Left lobe of liver (tissue), 2 donors: ENCODE measurements at places on chromosomes 7 and 10.

DNA sequence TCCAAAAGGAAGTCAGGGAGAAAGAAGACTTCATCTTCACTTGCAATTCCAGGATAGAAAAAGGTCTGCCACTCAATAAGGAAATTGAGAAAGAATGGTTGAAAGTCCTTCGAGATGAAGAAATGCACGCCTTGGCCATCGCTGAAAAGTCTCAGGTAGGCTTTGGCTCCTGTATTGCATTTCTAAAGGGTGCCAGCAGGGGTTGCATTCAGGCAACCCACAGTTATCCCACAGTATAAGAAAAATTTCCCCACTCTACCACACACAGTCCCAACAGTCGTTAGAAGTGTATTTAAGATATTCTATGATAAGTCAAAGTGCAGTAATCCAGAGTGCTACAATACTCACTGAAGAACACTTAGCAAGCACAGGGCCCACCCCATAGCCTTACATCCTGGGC, 93.4 kb upstream of the FGL2 start:
- DNase-seq: no peak

DNA sequence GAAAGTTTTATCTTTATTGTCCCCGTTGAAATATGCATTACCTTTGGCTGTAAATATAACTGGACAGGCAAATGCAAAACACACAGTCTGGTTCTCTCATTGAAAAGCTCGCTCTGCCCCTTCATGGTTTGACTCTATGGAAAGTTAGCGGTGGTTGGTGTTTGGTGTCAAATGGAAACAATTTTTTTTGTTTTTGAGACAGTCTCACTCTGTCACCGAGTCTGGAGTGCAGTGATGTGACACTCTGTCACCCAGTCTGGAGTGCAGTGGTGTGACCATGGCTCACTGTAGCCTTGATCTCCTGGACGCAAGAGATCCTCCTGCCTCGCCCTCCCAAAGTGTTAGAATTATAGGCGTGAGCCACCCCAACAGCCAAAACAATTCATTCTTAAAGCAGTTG, 149.7 kb downstream of the LRRC4 start:
- DNase-seq: no peak

- DNase-seq: no peak
These were observed 457.6 kb downstream of the LRMDA start for GRCh38 chr10:75889051-75889450.

- DNase-seq: no peak
These were observed 141.2 kb downstream of the MLLT10 start for GRCh38 chr10:21675157-21675796.

DNA sequence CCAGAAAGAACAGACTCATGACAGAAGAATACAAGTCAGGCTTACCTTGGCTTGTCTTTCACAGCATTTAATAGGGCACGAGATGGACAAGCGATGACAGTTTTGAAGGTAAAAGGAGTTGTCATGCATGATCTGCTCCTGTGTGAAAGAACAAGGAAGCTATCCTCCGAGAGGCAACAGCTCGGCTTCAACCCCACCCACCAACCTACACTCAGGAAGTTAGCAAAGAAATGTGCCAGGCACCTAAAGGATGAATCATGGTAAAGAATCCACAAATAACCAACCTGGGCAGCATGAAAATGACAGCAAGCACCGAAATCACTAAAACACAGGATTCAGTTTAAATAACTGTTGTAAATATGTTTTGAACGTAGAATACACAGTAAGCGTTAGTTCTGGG, 700.2 kb downstream of the TYW1 start:
- no peak for DNase-seq

DNA sequence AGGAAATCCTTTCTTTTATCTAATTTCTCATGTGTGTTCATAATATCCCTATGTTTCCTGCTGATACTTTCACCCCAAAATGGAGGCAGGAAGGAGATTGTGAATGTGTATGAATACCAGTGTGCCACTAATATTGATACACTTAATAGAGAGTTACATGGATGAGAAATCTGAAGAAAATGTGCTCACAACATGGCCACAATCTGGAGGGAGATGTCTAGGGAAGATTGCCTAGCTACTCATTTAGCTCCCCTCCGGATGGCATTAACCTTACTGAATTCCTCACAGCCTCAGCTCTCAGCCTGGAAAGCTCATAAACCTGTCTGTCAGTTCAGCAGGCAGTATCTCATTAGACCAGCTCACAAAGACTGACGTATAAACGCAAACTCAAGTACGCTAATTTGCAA, 23.4 kb upstream of the DMTF1 start:
- DNase-seq: no peak

GRCh38 chr10:73159038-73159648, 8.7 kb downstream of the ECD start:
- DNase-seq: peak; percentile 53

DNA sequence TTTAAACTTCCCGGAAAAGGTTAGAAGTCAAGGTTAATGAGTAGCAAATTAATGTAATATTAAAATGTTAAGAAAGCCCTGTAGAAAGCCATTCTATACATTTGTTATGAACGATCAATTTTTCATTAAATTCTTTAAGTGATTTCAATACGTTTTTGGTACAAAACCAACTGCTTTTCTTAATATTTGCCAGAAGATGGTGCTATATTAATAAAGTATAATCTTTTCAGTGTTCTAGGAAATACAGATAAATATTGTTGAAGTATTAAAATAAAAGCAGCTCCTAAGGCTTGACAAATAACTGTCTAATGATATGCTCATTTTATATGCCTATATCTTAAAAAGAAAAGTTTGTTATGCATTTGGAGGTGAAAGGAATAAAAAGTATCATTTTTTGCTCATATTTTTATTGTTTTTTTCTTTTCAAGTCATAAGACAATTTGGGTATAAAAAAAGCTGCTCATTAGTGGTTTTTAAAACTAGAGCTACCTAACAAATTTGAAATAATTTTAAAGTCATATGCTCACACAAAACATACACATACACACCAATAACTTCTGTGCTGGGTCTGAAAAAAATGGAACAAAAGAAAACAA, 130.3 kb upstream of the POT1 start:
- DNase-seq: no peak

GRCh38 chr7:12898620-12899019, 211.2 kb downstream of the ARL4A start:
- DNase-seq: no peak

GRCh38 chr7:92276460-92276864, 30.7 kb downstream of the ANKIB1 start:
- no peak for DNase-seq

DNA sequence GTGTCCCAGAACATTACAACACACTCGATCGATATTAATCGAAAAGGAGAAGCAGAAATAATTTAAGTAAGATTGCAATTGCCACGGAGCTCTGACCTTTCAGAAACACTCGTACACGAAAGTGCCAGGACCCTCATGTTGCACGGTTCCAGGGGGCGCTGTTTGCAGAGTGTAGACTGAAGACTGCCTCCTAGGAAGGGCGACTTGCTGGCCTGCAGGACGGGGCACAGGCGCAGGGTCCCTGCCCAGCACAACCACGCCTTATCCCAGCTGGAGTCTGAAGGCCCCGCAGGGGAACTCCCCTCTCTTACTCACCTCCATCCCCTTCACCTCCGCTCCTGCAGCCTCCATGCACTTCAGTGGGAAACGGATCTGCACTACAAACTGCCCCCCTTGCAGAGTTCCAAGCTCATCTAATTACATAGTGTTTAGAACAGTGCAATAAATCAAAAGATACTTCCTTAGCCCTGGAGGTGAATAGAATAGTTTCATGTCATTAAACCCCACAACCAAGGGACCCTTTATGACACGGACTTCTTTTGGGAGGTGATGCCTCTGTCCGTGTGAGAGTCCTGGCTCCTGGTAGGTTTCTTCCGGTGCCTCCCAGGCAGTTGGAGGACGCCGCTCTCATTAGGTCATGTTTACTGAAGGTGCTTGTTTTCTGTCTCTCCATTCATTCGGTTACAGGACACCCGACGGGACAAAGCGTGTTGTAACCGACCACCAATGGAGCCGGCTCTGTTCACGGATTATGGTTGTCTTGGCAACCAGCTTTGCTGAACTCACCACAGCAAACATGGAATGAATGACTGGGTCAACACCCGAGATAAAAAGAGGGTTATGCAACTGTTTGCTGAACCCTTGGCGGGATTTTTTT, 262.2 kb downstream of the BAMBI start:
- DNase-seq: peak; percentile 94

DNA sequence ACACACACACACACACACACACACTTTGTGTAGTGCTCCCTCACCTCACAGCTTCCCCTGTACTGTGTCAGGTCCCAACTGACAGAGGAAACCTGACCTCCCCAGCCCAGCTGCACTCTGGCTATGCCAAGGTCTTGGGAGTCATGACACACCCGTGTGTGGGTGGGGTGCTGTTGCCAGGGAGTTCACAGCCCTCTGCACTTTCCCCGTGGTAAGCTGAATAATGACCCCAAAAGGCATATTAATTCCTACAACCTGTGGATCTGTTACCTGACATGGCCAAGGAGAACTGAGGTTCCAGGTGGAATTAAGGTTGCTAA, 8.9 kb upstream of the NANOS1 start:
- no peak for DNase-seq

DNA sequence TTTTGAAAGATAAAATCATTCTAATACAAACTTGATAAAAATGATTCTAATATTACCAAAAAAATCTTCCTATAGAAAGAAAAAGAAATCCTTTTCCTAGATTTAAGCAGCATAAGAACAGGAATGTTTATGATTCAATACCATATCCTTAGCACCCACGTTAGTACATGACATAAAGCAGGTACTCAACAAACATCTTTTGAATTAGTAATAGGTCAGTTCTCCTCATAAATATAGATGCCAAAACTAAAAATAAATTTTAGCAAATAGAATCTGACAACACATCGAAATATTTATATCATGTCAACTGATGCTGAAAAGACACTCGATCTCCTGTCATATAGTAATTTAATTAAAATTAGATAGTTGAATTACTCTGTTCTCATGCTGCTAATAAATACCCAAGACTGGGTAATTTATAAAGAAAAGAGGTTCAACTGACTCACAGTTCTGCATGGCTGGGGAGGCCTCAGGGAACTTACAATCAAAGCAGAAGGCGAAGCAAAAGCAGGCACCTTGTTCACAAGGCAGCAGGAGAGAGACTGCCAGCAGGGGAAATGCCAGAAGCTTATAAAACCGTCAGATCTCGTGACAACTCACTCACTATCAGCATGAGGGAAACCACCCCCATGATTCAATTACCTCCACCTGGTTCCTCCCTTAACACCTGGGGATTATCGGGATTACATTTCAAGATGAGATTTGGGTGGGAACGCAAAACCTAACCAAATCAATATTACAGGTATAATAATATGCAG, 191.8 kb downstream of the HTR7 start:
- DNase-seq: no peak

GRCh38 chr7:5546626-5547025, 123.0 kb upstream of the TNRC18 start:
- DNase-seq: peak; percentile 95

- no peak for DNase-seq
These were observed 239.6 kb upstream of the STEAP1 start for GRCh38 chr7:89914711-89915110.

GRCh38 chr7:35424869-35425495, 171.1 kb upstream of the TBX20 start:
- DNase-seq: peak; percentile 61

GRCh38 chr10:133537546-133538545, 10.7 kb downstream of the CYP2E1 start:
- DNase-seq: no peak

DNA sequence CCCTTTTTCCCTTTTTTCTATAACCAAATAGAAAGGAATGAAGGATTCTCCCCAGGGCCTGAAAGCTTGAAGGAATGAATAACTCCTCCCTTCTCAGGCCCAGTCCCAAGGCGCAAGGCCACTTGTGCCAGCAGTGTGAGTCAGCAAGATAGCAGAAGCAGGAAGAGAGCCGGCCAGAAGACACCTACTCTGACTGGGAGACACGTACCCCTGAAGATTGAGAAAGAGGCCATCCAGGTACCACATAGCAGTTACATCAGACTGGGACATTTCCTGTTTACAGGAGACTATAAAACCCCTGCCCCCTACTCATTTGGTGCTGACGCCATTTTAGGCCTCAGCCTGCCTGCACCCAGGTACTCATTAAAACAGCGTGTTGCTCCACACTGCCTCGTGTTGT, 65.5 kb downstream of the LRRC17 start:
- no peak for DNase-seq

DNA sequence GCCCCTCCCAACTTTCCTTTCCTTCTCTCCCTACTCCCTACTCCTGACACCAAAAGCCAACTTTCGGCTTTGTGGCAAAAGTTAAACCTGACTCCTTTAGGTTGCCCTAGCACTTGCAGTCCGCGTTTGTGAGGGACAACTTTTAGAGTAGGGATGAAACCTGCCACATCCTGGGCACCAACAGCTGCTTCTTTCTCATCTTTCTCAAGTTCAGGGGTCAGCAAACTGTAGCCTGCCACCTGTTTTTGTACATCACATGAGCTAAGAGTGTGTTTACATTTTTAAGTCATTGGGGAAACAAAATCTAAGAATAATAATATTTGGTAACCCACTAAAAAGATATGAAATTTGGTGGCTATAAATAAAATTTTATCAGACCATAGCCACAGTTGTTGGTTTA, 660.6 kb downstream of the KCNMA1 start:
- no peak for DNase-seq

GRCh38 chr7:149776289-149776688, 2.9 kb upstream of the ZNF467 start:
- peak; percentile 70 for DNase-seq

DNA sequence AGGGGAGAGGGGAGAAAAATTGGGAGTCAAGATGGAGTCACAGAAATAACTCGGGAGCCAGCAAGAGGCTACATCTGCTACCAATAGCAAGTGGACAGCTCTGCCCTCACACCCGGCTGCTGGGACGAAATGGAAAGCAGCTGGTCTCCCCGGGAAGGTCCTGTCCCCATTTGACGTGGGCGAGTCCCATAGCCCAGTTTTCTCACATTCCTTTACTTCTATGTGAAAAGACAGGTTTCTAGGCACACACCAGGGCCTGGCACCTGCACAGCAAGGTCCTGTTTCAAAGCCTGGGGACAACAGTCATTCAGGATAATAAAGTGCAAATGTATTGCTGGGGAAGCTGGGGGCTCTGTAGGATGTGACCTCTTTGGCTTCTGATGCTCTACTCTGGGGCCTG, 162.6 kb downstream of the OAT start:
- no peak for DNase-seq

- no peak for DNase-seq
These were observed 13.3 kb downstream of the IFIT5 start for GRCh38 chr10:89427629-89428028.

- no peak for DNase-seq
These were observed 512 bp upstream of the VIM start for GRCh38 chr10:17227367-17228090.

DNA sequence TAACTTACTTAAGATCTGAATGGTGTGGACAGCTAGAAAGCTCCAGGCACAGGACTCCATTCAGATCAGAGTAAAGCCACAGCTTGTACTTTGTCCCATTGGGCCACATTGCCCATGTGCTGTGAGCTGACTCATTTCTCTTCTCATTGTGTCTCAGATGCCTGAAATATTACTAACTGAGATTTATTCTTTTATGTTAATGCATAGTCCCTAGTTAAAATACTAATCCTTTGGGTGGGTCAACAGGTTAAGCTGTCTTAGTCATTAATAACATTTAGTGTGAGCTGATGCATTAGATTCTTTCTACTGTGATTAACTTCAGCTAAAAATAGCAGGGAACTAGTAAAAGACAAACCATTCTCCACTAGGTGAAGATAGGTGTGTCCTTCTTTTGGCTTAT, 104.7 kb upstream of the ARMC3 start:
- no peak for DNase-seq
